ENCODE measurements at places on chromosomes 4 and X.

DNA sequence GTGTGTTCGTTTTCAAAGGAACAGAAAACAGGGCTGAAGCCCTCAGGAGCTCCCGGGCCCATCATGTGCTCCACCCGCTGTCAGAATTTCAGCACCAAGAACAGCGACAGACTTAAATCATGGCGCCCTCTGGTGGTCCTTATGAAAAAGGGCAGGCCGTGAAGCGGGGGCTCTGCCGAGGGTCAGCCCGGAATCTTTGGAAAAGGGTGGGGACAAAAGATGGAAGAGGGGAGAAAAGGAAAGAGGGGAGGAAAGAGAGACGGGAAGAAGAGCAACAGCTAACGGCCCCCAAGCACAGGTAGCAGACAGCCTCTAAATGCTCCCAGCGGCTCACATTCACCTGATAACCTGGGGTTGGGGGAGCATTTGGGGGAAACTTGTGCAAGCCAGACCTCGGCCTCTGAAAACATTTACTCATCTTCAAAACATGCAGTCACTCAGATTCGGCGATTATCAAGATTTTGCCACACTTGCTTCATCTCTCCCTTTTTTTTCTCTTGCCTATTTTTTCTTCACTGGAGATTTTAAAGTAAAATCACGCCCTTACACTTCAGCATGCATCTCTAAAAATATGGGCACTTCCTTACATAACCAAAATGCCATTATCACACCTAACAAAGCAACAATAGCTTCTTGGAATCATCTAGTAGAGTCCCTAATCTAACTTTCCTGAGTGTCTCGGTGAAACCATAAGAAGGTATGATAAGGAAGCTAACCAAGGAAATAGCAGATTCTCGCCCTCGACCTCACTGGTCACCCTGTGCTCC, 28.1 kb upstream of the MAN2B2 start:
- peak; percentile 49 for ATAC-seq

GRCh38 chrX:130094696-130095095, 15.6 kb downstream of the ELF4 start:
- ATAC-seq = no peak

- ATAC-seq = no peak
Observed at GRCh38 chrX:102113367-102113766, 12.1 kb upstream of the TCEAL2 start.

GRCh38 chr4:54225598-54226403, 3.3 kb upstream of the PDGFRA start:
- ATAC-seq = no peak
